ENCODE measurements at places on chromosomes 7 and 10. TPM values are rescaled to one million over a fixed set of nuclear protein-coding genes. Genes with fewer than 3 reads are reported as not detected.

UCN3 gene
- total RNA-seq = not detected

GSTO2 gene
- total RNA-seq = 1.3 TPM

FAM204A gene
- total RNA-seq = 60.0 TPM

SPDYE16 gene
- not detected for total RNA-seq

VIPR2 gene
- total RNA-seq = 1.7 TPM

GNAI1 gene
- 5.7 TPM for total RNA-seq

DNAJB12 gene
- 32.5 TPM for total RNA-seq

LRGUK gene
- total RNA-seq = 0.16 TPM

All from activated CD4-positive, alpha-beta T cell treated with anti-CD3 and anti-CD28 coated beads, Interleukin-2, amount 10 ng/mL, durations not matched to agents 24 days and 14 days (primary cell).